Left kidney (tissue), 8 donors: ENCODE measurements at places on chromosomes 4 and X. TPM values are rescaled to one million over a fixed set of nuclear protein-coding genes. Genes with fewer than 3 reads are reported as not detected.

DNA sequence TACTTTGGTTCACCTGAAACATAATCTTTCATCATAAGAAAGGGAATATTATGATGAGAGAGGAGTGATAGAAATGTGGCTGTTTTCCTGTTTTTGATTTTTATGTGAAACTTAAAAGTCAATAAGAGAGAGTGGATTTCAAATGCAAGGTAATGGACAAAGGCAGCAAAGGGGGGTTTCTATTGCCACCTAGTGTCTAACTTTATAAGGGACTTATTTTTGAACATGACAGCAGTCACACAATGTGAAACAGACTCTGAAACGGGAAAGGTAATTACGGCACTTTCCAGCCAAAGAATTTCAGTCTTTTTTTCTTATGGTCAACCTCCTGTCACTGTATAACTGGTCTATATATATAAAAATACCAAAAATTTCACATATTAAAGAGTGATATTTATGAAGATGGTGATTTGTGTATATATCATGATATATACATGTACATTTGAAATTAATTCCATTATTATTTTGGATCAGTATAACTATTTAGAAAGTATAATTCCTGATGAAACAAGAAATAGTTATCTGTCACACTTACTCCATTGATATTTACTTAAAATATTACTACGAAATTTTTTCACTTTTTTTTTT, 127.1 kb downstream of the FBXO8 start:
- DNase-seq: peak; percentile 51

DNA sequence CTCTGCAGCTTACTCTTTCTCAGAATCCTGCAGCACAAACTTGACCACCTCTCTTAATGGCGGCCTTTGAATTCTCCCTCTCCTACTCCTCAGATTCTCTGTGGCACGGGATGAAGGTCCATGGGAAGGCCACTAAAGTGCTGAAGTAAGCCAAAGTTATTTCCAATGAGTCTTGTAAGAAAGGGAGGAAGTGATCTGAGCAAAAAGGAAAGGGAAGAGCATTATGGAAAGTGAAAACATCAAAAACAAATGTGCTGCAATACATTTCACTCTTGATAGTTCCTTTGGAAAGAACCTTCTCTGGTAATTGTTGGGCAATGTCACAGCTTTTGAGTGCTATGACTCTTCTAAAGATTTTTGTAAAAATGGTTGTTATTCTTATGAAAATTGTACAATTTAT, 54.3 kb upstream of the CAMK2D start:
- no peak for DNase-seq

Gene TRAM1L1
- polyA plus RNA-seq: 17.5 TPM

Gene VSIG4
- polyA plus RNA-seq: 5.7 TPM

GRCh38 chrX:111041018-111041462, 55.0 kb upstream of the PAK3 start:
- no peak for DNase-seq

Gene USP17L13
- polyA plus RNA-seq: not detected

GRCh38 chr4:38660838-38661237, 3.2 kb upstream of the KLF3 start:
- no peak for DNase-seq

DNA sequence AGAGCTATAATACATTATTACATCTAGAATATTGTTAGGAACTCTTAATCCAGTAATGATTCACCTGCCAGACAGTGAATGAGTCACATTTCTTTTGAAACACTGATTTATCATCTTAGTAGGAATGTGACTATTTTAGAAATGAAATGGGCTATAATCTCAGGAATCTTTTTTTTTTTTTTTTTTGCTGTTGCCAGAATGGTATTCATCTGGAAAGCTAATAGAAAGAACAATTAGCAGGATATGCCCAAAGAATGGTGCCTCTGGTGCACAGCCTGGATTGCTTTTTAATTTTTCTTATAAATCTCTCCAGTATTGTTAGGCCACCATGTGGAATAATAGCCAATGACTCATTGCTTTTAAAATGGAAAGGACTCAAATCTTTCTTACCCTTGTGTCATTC, 181.1 kb upstream of the SMIM31 start:
- no peak for DNase-seq

DNA sequence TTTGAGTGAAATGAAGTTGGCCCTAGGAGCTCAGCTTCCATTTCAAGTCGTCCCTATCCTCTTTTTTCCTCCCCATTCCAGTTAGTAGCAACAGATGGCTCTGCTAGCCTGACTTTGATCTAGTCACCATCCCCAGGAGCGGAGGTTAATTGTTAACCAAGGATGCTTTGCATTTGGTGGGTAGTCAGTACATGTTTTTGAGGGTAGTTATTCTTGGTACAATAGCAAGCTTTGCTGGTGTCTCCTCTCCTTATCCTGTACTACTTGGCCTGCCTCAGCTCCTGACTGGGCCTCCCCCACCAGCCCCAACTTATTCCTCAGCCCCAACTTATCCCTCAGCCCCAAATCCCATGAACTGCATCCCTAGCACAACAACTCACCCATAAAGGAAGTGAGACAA, 14.8 kb upstream of the RTL5 start:
- DNase-seq: no peak

DNA sequence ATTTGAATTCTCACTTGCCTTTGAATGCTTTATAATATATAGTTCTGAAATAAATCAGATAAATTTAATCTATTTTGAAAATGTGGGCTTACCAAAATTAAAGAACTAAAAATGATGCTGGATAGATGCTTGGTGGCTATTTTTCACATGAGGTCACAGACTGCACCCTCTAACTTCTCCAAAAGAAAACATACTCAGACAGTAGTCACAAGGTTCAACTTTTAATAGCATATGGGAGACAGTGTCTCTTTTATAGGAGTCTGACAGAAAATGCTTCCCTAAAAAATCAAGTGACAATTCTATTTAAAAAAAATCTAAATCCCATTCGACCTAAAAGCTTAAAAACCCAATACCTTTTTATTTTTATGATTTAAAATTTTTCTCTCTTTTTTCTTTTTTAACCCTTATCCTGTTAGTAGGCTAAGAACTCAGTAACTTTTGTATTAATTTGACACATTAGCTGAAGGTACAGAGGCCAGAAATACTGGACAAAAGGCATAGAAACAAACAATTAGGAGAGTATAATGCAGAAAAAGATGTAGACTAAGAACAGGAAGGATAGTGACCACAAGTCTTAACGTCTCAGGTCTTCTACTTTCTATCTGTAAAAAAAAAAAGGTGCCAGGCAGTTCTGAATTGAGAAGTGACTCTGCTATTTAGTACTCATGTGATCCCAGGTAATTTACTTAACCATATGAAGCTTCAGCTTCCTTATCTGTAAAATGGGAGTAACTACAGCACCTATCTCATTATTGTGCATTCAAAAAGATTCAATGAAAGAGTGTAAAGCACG, 7.6 kb downstream of the TIGD4 start:
- DNase-seq: no peak

GRCh38 chrX:132855780-132856341, 102.6 kb downstream of the HS6ST2 start:
- no peak for DNase-seq

GRCh38 chrX:44996277-44996676, 123.3 kb downstream of the KDM6A start:
- no peak for DNase-seq

DNA sequence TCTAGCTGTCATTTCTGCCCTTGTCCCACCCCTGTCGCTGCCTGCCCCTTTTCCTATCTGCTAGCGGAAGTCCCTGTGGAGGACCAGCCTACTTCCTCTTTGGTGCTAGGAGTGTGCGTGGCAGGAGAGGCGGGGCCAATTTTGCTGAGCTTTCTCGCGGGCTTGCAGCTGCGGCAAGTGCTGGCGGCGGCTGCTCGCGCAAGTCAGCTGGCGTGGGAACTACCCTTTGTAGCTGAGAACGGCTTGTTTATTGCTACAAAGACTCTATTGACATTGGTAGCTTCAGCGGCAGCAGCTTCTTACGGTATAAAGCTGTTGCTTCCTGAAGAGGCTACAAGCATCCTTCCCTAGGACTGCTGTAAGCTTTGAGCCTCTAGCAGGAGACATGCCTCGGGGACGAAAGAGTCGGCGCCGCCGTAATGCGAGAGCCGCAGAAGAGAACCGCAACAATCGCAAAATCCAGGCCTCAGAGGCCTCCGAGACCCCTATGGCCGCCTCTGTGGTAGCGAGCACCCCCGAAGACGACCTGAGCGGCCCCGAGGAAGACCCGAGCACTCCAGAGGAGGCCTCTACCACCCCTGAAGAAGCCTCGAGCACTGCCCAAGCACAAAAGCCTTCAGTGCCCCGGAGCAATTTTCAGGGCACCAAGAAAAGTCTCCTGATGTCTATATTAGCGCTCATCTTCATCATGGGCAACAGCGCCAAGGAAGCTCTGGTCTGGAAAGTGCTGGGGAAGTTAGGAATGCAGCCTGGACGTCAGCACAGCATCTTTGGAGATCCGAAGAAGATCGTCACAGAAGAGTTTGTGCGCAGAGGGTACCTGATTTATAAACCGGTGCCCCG, at the start of gene MAGEH1:
Gene MAGEH1 (plus strand): TSS at position 138 of the 843 bp plus-strand sequence. CDS start 248 bp downstream, at position 386.
- peak; percentile 77 for DNase-seq

DNA sequence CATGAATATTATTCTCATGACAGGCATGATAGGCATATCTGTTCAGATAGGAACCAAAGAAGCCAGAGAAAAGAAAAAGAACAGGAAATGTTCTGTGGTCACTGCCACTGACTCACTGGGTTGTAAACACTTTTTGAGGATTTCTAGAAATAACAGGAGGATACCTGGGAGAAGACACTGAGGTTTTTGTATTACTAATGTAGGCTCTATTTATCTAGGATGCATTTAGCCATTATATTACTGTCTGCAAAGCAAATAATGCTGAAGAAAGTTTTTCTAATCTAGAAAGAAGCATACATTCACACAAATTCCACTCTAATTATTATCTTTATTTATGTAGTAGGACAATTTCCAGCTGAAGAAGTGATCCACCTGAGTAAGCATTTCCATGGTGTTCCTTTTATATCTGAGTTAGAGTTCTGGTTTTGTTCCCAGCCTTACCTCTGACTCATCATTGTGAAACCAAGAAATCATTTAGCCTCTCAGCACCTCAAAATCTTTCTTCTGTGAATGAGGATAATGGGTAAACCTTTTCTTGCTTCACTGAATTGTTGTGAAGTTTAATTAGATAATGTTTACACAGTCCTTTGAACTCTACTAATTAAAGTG, 40.2 kb upstream of the EPGN start:
- no peak for DNase-seq

Gene LRIT3
- 1.4 TPM for polyA plus RNA-seq

Gene PDE6B
- polyA plus RNA-seq: 41.4 TPM

Gene RTL5
- 23.7 TPM for polyA plus RNA-seq

Gene C4orf54
- polyA plus RNA-seq: 1.1 TPM

GRCh38 chrX:53163436-53163835, 61.6 kb downstream of the KDM5C start:
- no peak for DNase-seq

Gene USO1
- polyA plus RNA-seq: 99.3 TPM

Gene FAM114A1
- polyA plus RNA-seq: 37.5 TPM

- DNase-seq: no peak
These were observed 203.7 kb downstream of the AFAP1 start for GRCh38 chr4:7735961-7736360.

Gene POLR2B
- polyA plus RNA-seq: 128 TPM

- DNase-seq: no peak
These were observed 20.7 kb downstream of the QDPR start for GRCh38 chr4:17491196-17491595.

GRCh38 chr4:3465698-3466671, 2.9 kb downstream of the DOK7 start:
- DNase-seq: no peak

- no peak for DNase-seq
These were observed 625.7 kb downstream of the FAT4 start for GRCh38 chr4:125940426-125940825.

Gene SMARCA1
- 125 TPM for polyA plus RNA-seq

GRCh38 chr4:71254451-71255012, 84.3 kb upstream of the SLC4A4 start:
- DNase-seq: no peak

Gene SLC9B1
- 3.4 TPM for polyA plus RNA-seq

GRCh38 chr4:148162519-148162918, 279.7 kb downstream of the NR3C2 start:
- no peak for DNase-seq

DNA sequence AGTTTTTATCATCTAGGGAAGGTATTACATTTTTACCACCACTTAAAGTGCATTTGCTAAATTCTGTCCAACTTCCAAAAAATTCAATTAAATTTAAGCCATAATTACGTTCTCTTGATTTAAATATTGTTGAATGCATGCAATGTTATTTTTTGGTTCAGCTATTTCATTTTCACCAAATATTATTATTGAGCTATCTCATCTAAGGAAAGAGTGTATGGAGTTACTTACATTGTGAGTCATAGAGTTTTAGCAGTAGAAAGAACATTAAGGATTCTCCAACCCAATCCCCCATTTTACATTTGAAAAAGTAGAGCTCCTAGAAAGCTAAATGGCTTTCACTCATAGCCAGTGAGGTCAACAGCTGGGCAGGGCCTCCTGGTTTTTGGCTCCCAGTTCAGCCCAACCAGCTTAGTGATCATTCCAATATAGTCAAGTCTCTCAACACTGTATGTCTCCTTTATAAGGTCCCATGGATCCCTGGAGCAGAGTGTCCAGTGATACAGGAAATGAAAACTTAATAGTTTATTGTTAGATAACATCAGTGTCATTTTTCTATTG, 60.5 kb downstream of the NDNF start:
- no peak for DNase-seq

Gene ASB12
- polyA plus RNA-seq: 0.53 TPM

DNA sequence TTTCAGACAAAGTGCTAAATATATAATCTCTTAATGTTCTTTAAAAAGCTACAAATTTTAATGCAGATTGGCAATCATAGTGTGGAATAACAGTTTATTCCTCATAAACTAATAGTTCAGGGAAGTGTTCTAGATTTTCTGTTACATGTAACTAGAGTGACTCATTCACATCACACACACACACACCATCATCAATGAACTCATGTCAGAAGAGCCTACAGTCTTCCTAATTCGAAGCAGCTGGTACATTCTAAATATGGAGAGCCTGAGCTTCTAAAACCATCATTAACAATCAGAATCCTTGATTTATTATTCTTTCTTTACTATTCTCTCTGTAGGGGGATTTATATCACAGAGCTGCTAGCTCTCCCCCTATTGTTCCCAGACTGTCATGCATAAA, 49.6 kb downstream of the DKK2 start:
- no peak for DNase-seq

DNA sequence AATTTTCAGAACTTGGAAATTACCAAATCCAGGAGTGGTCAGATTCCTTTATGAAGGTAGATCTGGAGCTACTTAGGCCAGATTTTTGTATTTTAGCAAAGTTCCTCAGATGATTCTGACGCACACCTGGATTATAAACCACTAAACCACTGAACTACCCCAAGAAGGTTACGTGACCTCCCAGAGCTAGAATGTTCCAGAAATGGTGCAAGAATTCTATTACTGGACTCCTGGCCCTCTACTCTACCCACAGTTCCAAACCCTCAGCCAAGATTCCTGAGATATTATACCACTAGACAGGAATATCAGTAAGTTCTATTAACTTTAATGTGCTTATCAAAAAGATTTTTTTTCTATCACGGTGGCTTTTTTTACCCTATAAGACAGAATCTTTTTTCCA, 67.1 kb downstream of the ABCG2 start:
- no peak for DNase-seq
